ENCODE measurements at places on chromosomes 13 and 19.

- DNase-seq: no peak
These were observed 271.3 kb downstream of the PCDH20 start for GRCh38 chr13:61144301-61144700.

- DNase-seq: no peak
These were observed 186.2 kb downstream of the POSTN start for GRCh38 chr13:37412241-37412921.

DNA sequence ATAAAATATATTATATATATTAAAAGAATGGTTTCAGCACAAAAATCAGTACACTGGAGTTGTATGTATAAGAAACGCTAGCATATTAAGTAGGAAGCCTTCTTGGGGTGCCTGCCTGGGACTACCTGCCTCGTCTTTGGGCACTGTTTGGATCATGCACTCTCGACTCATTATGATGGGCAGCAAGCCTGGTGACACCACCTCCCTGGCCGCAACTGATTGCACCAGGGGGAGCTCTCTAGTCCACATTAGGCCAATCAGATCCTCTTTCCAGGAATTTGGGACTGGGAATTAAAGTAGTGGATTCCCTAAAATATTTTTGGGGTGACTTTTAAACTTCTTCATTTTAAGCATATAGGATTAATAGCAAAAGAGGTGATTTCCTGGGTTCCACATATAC lies 56.0 kb upstream of the RGCC start:
- DNase-seq: no peak

DNA sequence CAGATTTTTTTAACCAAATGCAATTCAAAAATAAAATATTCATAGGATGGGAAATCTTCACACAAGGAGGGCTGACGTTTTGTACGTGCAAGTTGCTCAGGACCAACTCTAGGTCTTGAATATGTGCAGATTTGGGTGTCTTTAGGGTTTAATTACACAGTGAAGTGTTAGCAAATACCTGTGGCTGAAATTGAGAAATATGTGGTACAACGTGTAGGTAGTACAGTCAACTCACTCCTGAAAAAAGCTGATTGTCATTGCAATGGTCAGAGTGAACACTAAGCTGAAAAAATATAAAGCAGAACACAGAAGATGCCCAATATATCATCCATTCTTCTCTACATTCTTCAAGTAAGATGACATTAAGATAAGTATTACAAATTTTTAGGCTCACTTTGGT lies 314.3 kb downstream of the SLITRK1 start:
- DNase-seq: no peak

DNA sequence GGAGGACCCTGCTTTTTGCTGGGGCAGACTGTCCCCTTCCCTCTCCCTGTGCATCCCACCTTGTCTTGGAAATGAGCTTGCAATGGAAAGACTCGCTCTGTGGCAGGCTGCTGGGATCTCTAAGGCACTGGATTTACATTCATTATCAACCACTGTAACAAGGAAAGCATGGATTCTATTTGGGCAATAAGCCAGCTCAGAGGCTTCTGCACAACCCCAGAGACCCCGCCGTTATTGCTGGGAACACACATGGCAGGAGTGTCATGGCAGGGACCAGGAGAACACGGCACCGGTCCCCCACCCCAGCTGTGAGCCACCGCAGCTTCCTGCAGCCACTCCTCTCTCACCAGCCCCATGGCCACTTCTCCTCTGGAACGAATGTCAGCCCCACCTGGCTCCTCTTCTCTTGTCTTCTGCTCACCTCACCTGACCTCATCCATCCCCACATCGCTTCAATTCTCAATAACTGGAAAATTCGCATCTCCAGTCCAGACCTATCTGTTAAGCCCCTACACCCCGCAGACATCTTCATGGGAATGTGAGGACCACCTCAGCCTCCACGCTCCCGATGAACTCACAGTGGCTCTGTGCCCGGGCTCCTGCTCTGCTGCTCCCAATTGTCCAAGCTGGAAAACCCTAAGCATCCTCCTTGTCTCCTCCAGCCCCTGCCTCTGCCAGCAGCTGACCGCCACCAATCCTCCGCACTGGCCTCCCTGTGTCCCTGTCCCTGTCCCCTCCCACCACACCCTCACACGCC lies 181.5 kb downstream of the USP12 start:
- DNase-seq: no peak

GRCh38 chr19:45423589-45424190 lies at the start of gene ERCC1:
Gene ERCC1, minus strand, starts transcription at chr19:45423917. Its CDS starts 543 bp downstream, at chr19:45423374.
- DNase-seq: peak; percentile 84

DNA sequence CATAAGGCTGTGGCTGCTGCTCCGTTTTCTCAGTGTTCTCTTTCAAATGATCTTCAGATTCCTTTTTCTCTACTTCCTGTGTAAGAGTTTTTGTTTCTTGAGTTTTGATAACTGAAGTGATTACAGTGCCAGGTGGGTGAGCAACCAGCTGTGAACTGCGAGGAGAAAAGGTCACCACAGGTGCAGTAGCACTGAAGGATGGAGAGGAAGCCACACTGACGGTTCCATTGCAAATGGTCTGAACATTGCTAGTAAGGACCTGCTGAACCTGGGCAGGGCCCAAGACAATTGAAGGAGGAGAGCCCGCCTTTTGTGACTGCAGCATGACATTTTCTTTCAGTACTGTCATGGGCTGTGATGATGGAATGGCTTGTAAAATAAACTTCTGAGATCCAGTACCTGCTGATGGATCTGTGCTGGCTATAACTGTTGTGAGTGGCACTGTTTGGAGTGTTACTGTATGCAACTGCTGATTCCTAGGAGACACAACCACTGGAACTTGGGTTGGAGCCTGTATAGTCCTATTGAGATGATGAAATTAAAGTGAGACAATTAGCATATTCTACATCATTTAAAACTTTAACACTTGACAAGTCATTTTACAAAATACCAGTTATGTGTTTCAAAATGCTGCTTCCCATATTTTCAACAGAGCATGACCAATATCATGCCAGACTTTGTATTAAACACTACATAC lies 85.5 kb downstream of the ELF1 start:
- no peak for DNase-seq

DNA sequence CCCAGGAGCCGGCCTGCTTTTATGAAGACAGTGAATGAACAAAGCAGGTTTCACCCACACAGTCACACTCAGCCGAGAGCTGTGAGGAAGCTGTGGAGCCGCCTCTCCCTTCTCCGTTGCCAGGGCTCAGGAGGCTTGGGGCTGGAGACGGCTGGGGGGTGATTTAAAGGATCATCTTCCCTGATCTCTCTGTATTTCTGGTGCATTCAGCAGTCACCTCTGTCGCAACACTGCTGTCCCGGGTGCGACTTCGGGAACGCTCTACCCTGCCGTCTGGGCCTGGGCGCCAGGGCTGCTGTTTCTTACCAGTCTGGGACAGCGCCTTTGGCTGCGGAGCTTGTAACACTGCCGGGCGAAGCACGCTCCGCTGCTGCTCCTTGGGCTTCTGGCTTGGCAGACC lies 18.1 kb downstream of the CAPS start:
- DNase-seq: no peak

GRCh38 chr13:112964971-112965492 lies 4.0 kb upstream of the MCF2L start:
- DNase-seq: no peak

GRCh38 chr13:112779856-112780604 lies 90.2 kb downstream of the ATP11A start:
- DNase-seq: no peak

DNA sequence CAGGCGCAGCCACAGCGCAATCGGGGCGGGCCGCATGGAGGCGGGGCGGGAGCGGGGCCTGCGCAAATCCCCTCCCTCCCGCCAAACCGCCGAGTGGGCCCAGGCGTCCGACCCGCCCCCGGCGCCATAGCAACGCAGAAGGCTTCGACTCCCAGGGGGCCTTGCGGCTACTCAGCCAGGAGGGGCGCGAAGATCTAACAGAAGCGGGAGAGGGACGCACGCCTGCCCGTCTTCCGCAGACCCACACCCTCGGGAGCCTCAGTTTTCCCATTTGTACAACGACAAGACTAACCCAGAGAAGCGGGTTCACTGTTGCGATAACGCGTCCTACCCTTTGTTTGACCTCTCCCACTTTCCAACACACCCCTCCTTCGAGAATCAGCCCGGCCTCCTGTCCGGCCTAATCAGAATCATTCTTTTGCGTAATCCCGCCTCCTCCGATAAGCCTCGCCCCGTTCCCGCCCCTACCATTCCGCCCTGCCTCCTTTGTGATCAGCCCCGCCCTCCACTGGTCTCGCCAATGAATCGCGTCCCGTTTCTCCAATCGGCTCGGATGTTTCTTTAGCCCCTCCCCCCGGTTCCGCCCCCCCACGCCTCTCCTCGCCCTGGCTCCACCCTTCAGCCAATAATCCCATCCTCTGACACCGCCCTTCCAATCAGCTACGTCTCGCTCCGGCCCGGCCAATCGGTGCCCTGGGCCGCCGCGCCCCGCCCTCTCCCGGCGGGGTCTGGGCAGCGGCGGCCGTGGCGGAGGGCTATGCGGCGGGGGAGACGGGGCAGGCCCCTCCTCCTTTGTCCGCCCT lies at the start of gene PCSK4:
PCSK4 (minus strand) TSS at position 40 of the 803 bp plus-strand sequence; CDS start at position 36, 4 bp downstream.
- peak; percentile 97 for DNase-seq

GRCh38 chr13:28246891-28247290 lies 108.5 kb downstream of the PAN3 start:
- DNase-seq: no peak

DNA sequence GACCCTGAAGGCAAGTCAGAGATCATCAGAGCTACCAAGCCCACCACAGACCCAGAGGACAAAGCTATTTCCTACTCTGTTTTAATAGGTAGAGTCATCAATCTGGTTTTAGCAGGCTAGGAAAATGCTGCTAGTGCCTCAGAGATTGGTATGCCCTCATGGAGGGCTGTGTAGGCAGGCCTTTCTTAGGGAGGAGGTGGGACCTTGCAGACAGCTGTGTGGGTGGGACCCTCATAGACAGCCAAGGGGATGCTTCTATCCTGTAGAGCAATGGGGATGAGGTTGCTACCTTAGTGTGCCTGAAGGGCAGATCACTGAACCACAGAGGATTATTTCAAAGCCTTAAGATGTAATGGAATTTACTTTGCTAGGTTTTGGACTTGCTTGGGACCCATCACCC lies 534.9 kb upstream of the KLF12 start:
- DNase-seq: no peak

DNA sequence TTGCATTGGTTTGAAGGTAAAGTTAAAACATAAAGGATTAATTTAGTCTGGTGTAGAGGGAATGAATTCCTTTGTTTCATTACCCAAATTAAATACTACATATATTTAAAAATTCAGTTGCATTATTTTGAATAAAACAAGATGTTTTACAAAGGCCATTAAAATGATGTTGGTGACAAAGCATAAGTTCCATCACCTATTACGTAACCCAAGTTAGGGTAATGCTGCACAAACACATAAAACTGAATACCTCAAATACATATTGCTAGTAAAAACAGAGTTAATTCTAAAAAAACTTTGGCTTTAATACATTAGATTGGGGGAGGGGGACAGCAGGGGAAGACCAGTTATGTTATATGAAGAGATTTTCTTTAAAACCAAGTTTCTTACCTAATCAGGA lies 80.3 kb downstream of the SERP2 start:
- no peak for DNase-seq

DNA sequence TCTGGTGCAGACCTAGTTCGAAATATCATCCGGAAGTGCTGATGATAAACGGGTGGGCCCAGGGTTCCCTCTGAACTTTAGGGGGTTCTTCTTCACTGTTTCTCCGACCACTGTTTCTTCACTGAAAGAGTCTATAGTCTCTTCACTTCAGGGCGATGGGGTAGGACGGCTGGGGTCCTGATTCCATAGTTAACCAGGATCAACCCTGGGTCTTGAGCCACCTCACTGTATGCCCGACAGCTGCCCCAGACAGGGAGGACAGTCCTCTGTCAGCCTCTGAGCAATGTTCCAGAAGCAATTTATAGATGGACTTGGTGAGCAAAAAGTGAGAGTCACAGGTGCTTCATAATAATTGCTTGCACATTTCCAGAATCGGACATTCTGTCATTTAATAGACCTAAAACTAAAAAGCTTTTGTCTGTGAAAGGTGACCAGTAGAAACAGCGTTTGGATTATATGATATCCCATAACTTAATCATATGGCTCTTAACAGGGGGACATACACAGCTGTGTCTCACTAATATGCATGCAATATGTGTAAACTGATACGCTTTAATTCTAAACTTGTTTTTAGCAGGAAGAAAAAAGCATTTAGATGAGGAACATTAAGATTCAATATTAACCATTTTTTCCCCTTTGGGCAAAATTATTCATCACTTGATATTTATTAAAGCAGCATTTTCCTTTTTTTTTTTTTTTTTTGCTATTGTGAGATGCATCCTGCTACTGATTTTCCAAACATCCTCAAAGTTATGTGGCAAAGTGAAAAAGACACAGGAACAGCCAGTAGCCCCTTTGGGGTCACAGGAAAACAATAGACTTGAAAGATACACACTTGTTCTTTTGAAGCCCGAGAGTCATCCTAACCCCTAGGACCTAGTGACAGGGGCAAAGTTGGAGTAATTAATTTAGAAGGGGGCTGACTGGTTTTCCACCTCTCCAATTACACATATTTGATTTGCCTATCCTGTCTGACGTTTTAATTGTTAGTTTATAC lies 277.0 kb downstream of the ZNF536 start:
- no peak for DNase-seq

DNA sequence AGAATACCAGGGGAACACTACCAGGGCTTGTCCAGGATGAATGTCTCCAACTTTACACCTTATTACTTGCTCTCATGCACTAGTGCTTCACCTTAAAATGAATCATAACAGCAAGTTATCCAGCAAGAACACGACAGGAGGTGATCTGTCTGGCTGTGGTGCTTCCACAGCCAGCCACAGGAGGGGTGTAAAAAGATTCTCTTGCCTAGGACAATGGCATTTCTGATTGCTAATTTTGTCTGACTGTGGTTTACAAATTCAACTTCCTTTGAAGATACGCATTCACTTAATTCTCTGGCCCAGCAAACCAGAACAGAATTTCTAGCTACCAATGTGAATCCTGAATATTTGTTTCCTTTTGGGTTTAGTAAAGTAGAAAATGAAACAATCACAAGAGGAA lies 23.1 kb upstream of the COG3 start:
- no peak for DNase-seq

DNA sequence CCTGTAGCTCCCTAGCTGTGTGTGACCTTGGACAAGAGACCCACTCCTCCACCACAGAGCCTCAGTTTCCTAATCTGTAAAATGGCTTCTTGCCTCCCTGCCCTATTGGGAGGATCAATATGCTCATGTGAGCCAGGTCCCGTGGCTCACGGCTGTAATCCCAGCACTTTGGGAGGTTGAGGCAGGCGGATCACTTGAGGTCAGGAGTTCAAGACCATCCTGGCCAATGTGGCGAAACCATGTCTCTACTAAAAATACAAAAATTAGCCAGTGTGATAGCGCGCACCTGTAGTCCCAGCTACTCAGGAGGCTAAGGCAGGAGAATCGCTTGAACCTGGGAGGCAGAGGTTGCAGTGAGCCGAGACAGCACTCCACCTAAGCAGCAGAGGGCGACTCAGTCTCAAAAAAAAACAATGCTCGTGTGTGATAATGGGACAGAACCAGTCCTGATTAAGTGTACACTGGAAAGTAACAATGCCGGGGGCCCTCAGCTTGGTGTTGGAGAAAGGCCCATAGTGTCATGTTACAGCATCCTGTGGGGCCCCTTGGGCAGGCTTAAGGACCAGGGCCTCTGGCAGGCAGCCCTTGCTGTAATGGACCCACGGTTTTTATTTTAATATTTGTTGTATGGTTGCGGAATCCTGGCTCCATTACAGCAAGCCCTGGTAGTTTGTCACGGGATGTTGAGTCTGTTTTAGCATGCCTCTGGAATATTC lies 6.8 kb downstream of the RPS11 start:
- no peak for DNase-seq

GRCh38 chr13:29878101-29878500 lies 27.7 kb upstream of the UBL3 start:
- DNase-seq: no peak

- DNase-seq: no peak
These were observed 37.0 kb upstream of the NANOS3 start for GRCh38 chr19:13839938-13840304.

GRCh38 chr19:12880551-12881171 lies 588 bp downstream of the DNASE2 start:
- no peak for DNase-seq
